ENCODE measurements at places on chromosomes 1 and 21.

DNA sequence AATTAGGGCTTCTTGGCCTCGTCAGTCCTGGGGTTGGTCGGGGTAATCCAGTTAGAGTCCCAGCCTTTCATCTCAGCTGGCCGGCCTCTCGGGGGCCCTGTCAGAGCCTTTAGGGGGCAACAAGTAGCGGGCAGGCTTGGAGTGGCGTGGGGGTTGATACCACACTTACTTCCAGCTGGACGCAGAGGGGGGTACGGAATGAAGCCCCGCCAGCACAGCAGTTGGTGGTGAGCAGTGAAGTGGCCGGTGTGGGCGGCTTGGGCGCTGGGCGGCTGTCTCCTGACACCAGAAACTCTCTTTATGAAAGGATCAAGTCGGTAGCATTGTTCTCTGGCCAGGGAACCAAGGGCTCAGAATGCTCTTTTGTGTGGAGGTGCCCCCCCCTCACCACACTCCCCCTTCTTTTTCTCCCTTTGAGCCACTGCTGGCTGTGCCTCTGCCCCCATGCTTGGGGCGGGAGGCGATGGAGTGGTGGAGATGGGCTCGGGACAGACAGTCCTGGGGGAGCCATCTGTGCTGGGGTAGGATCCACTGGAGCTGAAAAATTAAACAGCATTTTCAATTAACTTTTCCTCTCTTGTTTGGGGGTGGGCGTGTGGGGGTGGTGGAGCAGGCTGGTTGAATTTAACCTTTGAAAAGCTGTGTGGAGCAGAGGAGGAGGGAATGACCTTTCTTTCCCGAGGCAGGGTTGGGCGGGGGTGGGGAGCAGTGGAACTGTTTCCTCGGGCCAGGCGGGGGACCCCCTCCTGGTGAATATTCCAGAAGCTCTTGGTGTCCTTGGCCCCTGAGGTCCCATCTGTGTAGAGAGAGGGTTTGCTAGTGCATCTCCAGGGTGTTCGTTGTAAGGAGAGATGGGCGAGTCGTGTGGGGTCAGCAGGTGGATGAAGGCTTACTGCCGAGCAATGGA, 102.7 kb downstream of the RNF220 start:
- no peak for DNase-seq

DNA sequence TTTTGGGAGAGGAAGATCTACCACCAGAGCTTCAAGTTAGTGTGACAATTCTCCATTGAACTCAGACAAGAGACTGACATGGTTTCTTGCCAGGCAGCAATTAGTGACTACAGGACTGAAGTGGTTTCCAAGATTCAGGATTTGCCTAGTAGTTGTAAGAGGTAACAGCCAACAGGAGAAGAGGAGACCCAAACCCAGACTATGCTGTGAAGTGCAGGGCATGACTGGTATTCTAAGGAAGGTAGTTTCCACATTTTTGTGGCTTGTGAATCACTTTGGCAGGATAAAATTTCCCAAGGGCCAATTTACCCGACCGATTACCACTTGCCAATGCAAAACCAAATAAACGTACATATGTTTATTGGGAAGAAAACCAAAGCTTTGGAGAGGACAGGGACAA, 14.7 kb upstream of the RAP1A start:
- DNase-seq: no peak

DNA sequence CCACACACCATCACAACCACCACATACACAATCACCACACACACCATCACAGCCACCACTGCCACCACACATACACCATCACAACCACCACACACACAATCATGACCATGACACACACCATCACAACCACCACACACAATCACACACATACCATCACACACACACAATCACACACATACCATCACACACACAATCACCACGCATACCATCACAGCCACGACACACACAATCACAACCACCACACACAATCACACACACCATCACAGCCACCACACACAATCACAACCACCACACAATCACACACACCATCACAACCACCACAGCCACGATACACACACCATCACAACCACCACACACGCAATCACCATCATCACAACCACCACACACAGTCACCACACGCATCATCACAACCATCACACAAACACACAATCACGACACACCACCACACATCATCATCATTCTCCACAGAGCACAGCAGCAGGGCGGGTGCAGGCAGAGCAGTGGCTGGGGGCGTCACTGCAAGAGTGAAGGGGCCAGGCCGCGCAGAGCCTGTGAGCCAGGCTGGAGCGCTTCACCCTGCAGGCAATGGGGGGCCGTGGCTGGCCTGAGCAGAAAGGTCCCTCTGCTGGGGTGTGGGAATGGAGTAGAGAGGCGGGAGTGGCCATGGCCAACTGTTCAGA, 32.6 kb downstream of the CDCP2 start:
- DNase-seq: no peak

DNA sequence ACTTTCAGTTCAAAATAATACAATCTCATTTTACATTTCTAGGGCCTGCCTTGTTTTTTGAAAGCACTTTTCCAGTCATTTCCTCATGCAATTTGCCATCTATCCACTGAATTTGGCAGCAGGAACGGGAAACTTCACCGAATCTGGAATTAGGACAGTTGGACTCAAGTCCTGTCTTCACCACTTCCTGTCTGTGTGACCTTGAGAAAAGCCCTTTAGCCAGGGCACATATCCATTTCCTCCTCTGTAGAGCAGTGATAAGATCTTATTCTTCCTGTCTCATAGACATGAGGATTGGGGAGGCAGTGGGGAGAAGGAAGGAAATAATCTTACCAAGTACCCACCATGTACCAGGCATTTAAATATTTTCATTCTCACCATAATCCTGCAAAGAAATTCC, 12.0 kb downstream of the VAV3 start:
- no peak for DNase-seq

- no peak for DNase-seq
Observed at GRCh38 chr1:61606448-61607312, 118.3 kb downstream of the TM2D1 start.

DNA sequence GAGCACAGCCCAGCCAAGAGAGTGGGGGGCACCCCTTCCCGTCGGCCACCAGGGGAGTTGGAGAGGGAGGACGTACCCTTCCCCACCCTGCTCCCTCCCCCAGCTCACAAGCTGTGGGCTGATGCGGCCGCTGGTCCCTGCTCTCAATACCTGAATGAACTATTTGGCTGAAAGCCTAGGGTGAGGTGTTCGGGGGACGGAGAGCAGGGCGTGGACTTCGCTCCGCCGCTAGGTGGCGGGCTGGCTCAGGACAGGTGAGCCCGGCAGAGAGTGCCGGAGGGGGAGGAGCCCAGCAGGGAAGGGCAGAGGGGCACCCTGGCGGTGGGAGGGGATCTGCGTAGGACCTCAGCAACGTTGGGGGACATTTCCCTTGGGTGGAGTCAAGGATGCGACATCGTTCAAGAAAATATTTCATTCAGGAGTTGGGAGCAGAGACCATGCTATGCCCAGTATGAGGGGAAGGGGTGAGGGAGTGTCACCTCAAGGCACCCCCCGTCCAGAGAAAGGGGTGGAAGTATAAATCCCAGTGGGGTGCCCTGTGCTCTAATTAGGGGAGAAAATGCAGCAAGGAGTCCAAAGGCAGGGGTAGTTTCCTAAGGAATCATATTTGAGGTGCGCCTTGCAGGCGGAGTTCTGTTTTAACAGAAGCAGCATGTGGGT, 12.0 kb upstream of the RHBG start:
- peak; percentile 70 for DNase-seq

Measured in stimulated activated CD4-positive, alpha-beta T cell treated with anti-CD3 and anti-CD28 coated beads, Interleukin-4, amount 100 ng/mL, for 1 hour (primary cell).